ENCODE measurements at places on chromosomes 1 and 21. TPM values are rescaled to one million over a fixed set of nuclear protein-coding genes. Genes with fewer than 3 reads are reported as not detected.
A peak's percentile ranks its signal among the peaks of the same experiment; 100 is the strongest.

- no peak overlapping the region for H3K27ac ChIP-seq
- no peaks in the 10 kb centered on the region for H3K27me3 ChIP-seq
- DNase-seq, result no peak
- H3K4me1 ChIP-seq, result no peaks in the 10 kb centered on the region
Measured at GRCh38 chr1:112893288-112894009, 62.5 kb downstream of the SLC16A1 start.

The KLHDC9 gene
- total RNA-seq, result not detected

DNA sequence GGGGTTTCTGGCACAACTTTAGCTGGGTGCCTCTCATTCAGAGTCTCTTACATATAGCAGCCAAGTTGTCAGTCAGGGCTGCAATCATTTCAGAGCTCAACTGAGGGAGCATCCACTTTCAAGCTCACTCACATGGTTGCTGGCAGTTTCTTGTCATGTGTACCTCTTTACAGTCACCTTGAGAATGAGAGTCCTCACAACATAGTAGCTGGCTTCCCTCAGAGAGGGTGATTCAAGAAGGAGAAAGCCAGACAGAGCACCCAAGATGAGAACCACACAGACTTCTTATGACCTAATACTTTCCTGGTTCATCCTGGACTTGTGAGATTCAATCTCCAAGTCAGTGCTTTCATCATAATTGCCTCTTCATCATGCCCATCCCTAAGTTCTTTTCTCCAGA is 57.2 kb downstream of the DPT start:
- DNase-seq, result no peak
- no peaks in the 10 kb centered on the region for H3K36me3 ChIP-seq
- H3K27me3 ChIP-seq, result no peaks in the 10 kb centered on the region
- no peak overlapping the region for H3K27ac ChIP-seq
- H3K4me3 ChIP-seq, result no peak overlapping the region

DNA sequence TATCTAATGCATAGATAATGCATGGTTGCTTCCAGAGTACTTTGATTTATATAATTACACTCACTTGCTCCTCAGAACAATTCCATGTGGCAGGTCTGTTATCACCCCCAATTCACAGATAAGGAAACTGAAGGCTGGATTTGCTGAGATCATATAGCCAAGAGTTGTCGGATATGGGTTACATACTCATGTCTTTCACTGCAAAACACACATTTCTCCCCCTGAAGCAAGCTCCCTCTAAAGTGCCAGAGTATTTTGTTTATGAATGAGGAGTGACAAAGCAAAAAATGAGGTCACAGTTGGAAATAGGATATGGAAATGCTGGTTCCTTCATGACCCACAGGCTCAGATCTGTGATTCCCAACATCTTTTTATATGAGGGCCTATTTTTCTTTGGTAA is 134.2 kb downstream of the ROR1 start:
- peaks cover 8% of the 10 kb centered on the region for H3K4me1 ChIP-seq
- no peak for DNase-seq
- H3K27me3 ChIP-seq, result no peaks in the 10 kb centered on the region
- H3K27ac ChIP-seq, result no peak overlapping the region
- H3K36me3 ChIP-seq, result no peaks in the 10 kb centered on the region

The RASAL2 gene
- 13.1 TPM for total RNA-seq

- no peaks in the 10 kb centered on the region for H3K36me3 ChIP-seq
- H3K4me1 ChIP-seq, result no peaks in the 10 kb centered on the region
- H3K4me3 ChIP-seq, result no peak overlapping the region
- H3K27me3 ChIP-seq, result no peaks in the 10 kb centered on the region
Measured at GRCh38 chr1:200542162-200542561, 78.4 kb downstream of the KIF14 start.

- no peak overlapping the region for H3K4me3 ChIP-seq
- DNase-seq, result no peak
- no peak overlapping the region for H3K27ac ChIP-seq
- H3K36me3 ChIP-seq, result no peaks in the 10 kb centered on the region
- H3K27me3 ChIP-seq, result no peaks in the 10 kb centered on the region
- H3K4me1 ChIP-seq, result no peaks in the 10 kb centered on the region
Measured at GRCh38 chr1:183942933-183943693, 94.4 kb downstream of the COLGALT2 start.

GRCh38 chr1:157249739-157250138 is 111.5 kb upstream of the ETV3 start:
- no peak overlapping the region for H3K27ac ChIP-seq
- DNase-seq, result no peak
- no peaks in the 10 kb centered on the region for H3K27me3 ChIP-seq
- no peaks in the 10 kb centered on the region for H3K36me3 ChIP-seq
- H3K4me3 ChIP-seq, result no peak overlapping the region

DNA sequence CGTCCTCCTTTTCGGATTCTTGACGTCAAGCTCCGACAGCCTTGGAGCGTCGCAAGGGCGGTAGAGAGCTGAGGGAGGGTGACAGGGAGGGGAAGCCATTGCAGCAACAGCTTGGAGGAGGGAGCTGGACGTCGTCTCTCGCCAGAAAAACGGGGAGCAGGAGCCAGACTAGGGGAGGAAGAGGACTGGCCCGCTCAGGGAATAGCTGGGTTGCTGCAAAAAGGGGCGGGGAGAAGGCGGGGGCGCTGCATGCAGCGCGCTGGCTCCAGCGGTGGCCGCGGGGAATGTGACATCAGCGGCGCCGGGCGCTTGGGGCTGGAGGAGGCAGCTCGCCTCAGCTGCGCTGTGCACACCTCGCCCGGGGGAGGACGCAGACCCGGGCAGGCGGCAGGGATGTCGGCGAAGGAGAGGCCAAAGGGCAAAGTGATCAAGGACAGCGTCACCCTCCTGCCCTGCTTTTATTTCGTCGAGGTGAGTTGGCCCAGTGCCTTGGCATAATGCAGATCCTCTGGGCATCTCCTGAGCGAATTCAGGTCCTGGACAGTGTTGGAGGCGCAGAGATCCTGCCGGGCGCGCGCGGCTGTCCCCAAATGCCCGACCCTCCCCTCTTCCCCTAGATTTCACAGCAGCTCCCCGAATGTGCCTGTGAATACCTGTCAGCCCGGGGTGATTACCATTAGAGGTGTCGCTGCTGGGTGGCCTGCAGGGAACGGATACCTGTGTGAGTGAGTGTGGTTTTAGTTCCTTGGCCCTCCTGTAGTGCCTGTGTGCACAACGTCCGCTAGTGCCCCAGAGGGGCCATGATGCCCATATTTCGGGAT is at the start of gene PLPPR4:
PLPPR4 (plus strand) TSS at position 292 of the 821 bp plus-strand sequence; CDS start at position 394, 102 bp downstream.
- H3K4me3 ChIP-seq, result peak within 1 kb of the TSS; percentile 30
- no peak within 1 kb of the TSS for H3K27ac ChIP-seq
- H3K36me3 ChIP-seq, result no peaks in the 10 kb centered on the region
- peaks cover 28% of the 10 kb centered on the region for H3K27me3 ChIP-seq
- peak; percentile 12 for DNase-seq

- no peak overlapping the region for H3K4me3 ChIP-seq
- no peaks in the 10 kb centered on the region for H3K36me3 ChIP-seq
- no peak overlapping the region for H3K27ac ChIP-seq
- DNase-seq, result no peak
Measured at GRCh38 chr1:65357291-65357960, 48.1 kb downstream of the DNAJC6 start.

DNA sequence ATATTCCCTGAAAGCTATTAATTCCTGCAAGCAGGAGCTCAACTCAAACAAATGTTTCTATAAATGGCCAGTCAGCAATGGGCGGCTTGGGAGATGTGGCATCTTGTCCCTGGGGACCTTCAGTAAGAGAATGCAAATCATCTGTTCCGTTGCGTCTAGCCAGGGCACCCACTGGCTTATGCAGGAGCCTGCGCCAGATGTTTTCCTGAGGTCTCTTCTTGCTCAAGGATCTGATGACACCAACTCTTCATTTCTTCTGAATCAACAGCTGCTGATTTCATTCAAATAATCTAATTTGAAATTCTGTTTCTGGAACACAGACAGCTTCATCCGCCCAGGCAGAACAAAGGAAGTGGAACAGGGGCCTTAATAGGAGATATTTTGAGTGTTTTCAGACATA is 70.0 kb upstream of the AJAP1 start:
- no peaks in the 10 kb centered on the region for H3K36me3 ChIP-seq
- no peak overlapping the region for H3K4me3 ChIP-seq
- peaks cover 20% of the 10 kb centered on the region for H3K27me3 ChIP-seq
- DNase-seq, result no peak

The OR2T2 gene
- not detected for total RNA-seq

DNA sequence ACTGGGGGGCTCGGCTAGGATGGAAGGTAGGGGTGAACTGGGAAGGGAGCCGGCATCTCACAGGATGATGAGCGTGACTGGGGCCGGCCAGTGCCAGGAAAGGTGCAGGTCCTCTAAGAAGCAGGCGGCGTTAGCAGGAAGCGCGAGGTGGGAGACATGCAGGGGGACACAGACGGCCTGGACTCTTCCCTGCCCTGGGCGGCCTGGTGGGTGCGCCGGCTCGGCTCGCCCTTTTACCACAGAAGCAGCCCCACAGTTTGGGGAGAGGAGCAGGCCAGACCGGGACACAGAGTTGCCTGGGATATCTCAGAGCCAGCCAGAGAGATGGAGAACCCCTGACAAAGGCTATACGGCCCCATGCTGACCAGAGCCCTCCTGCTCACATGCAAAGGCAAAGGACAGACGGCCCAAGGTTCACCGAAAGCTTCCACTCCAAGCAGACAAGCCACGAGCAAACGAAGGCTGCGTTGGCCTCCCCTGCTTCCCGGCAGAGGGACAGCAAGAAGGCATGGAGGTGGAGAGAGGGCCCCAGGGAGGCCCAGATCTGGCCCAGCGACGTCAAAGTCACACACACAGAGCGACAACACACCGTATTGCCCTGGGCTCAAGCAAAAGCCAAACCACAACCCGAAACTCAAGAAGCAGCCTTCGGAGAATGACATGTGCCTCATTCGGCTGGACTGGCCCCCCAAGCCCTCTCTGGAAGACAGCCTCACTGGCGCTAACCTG is 14.9 kb upstream of the ALDH4A1 start:
- H3K4me3 ChIP-seq, result no peak overlapping the region
- H3K27ac ChIP-seq, result no peak overlapping the region
- no peaks in the 10 kb centered on the region for H3K36me3 ChIP-seq
- DNase-seq, result no peak
- no peaks in the 10 kb centered on the region for H3K27me3 ChIP-seq

DNA sequence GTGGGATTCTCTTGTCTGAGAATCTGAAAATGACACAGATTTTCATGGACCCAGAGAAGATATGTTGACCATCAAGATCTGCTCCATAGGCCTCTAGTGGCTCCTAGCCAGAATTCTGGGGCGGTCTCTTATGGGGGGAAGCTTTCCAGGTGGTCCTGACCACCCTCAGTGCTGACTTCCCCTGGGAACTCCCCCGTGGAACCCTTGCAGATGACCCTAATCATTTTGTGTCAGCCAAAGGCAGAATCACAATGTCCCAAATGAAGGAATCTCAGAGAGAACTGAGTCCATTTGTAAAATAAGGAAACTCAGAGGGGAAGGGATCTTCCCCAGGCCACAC is 3.6 kb downstream of the HEYL start:
- H3K27ac ChIP-seq, result peak overlapping the region; percentile 8
- H3K4me1 ChIP-seq, result peaks cover 14% of the 10 kb centered on the region
- H3K36me3 ChIP-seq, result no peaks in the 10 kb centered on the region
- no peak overlapping the region for H3K4me3 ChIP-seq

DNA sequence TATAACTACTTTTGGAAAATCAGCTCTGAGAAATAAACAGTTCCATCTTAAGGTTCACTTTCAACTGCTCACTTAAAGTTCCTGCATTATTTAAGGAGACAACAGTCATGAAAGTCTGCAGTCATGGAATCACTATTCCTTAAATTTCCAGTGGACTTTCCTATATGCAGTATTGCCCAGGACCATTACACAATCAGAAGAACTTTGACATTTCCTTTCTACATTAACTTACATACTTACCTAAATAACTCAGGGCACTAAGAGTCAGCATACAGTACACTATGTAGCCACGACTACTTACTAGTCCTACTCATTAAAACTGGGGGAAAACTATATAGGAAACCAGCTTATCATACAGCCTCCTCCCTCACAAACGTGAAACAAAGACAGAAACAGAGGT is 220.1 kb downstream of the SLC45A1 start:
- no peaks in the 10 kb centered on the region for H3K36me3 ChIP-seq
- H3K4me3 ChIP-seq, result no peak overlapping the region
- DNase-seq, result no peak
- H3K4me1 ChIP-seq, result no peaks in the 10 kb centered on the region

The MIXL1 gene
- total RNA-seq, result not detected

DNA sequence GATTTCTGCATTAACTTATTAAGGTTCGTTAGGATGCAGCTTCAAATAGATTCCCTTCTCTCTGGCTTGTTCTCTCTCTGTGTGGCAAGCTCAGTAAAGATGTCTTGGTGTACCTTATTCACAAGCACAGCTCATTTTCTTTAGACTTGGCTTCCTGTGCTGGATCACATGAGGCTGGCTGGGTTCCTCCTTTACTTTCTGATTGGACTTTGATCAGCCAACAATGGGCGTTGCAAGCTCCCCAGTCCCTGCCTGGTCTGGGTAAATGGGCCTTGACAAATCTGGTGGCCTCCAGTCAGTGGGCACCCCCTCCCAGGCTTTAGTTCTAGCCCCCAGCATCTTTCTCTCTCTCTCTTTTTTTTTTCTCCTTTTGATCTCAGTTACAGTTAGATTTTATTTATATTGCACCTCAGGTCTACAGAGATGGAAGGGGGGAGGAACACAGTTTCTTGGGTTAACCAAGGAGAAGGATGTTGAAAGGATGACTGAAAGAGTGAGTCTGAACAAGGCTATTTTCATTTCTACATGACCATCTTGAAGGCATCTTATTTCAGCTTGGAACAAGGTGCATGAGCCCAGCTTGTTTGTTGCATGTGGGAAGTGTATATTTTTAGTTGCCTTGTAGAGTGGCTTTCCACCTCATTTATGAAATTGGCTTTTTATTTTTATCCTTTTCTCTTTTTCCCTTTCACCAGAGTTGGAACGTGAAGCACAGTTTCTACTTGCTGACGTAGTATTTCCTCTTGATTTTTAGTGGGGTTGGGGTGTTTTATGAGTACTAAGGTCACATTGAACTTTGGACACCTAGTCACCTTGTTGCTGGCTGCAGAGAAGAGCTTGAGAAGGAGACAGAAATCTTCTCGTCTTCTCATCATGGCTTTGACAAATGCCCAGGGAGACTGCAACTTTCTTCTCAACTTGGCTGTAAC is 77.1 kb downstream of the PBX1 start:
- peak; percentile 66 for DNase-seq
- no peak overlapping the region for H3K4me3 ChIP-seq
- H3K36me3 ChIP-seq, result no peaks in the 10 kb centered on the region
- H3K27ac ChIP-seq, result peak overlapping the region; percentile 68
- no peaks in the 10 kb centered on the region for H3K27me3 ChIP-seq
- peaks cover 14% of the 10 kb centered on the region for H3K4me1 ChIP-seq

The EPHA8 gene
- not detected for total RNA-seq

- H3K36me3 ChIP-seq, result no peaks in the 10 kb centered on the region
- no peak overlapping the region for H3K27ac ChIP-seq
- no peaks in the 10 kb centered on the region for H3K4me1 ChIP-seq
Measured at GRCh38 chr1:212928323-212929291, 21.7 kb upstream of the VASH2 start.

Data from transverse colon (tissue), 4 donors.